ENCODE measurements at places on chromosomes 13 and 19.
A peak's percentile ranks its signal among the peaks of the same experiment; 100 is the strongest.

DNA sequence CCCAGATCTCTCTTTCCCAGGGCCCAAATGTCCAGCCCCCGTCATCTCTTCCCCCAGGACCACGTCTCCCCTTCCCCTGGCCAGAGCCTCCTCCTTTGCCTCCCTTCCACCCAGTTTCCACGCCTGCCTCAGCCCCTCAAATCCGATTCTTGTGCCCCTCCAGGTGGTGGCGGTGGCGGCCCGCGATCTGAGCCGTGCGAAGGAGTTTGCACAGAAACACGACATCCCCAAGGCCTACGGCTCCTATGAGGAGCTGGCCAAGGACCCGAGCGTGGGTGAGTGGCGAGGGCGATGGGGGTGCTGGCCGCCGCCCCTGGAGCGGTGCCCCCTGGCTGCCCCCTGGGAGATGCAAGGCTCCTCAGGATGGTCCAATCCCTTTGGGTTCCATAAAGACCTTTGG is 1.3 kb downstream of the DHDH start:
- no peak for DNase-seq

GRCh38 chr13:78603240-78603957 is at the start of gene POU4F1:
Gene POU4F1 (minus strand): TSS chr13:78603552. CDS start chr13:78603326, 226 bp downstream.
- peak; percentile 79 for DNase-seq

DNA sequence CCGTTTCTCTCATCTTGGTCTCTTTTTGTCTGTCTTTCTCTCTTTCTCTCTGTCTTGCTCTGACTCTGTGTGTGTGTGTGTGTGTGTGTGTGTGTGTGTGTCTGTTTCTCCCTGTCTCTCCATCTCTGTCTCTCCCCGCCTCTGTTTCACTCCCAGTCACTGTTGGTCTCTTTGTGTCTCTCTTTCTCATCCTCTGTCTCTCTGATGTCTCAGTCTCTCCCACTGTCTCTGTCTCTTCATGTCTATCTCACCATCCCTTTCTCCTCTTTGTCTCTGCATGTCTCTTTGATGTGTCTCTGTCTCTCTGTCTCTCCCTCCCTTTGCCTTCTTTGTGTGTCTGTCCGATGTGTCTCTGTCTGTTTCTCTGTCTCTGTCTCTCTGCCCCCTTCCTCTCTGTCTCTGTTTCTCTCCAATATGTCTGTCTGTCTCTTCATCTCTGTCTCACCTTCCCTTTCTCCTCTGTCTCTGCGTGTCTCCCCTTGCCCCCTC is 2.5 kb downstream of the NFIC start:
- DNase-seq: no peak

DNA sequence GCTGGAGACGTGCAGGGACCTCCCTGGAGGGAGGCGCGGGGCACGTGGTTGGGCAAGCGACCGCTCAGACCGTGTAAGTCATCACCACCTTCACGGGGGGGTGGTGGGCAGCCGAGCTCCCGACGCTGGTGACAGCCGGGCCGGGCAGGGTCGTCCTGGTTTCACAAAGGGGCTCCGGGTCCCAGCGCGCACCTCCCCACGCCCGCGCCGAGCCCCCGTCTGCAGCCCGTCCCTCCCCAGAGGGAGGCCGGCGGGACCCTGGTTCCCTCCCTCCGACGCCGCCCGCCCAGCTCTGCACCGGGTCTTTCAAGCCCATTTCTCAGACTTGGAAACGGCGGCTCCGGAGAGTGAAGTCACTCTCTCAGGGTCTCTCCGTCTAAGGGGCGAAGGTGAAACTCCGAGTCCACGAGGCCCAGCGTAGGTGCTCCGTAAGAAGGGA is 729 bp upstream of the ARID3A start:
- DNase-seq: no peak

DNA sequence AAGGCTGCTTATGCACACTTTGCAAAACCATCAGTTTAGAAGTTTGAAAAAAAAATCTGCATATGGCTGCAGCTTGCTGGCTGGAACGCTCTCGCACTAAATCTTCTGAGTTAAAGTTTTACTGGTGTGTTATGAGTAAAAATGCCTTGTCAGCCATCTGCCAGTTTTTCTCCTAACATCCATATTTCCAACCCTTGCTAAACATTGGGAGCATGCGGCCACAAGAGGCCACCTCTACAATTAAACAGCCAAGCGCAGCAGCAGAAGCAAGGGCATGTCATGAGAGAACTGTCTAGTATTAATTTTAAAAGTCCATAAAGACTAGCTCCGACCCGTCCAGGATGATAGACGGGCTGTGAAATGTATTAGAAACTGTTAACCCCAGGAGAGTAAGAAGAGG is 248.3 kb downstream of the TSHZ3 start:
- DNase-seq: no peak

DNA sequence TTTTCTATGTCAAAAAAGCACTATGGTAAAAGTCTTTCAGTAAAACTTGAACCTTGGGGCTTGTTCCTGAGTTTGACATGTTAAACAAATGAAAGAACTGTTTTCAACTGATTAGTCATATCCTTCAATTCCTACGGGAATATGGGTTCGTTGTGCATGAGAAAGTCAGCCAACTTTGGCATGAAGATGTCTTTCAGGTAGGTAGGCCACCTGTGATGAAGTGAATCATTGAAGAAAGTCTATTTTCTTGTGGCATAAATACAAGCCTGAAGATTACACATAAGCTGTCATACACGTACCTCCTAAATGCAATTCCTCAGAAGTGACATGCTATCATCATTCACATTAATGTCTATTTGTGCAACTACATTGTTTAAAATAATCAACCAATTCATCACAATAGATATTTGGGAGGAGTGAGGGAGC is 513.0 kb downstream of the IRS2 start:
- no peak for DNase-seq

- peak; percentile 55 for DNase-seq
These were observed 1.7 kb upstream of the SLITRK5 start for GRCh38 chr13:87669379-87669978.

GRCh38 chr13:94057618-94058186 is 421.8 kb downstream of the DCT start:
- no peak for DNase-seq

GRCh38 chr19:42150911-42151361 is 18.7 kb upstream of the POU2F2 start:
- DNase-seq: no peak

GRCh38 chr13:41029629-41030028 is 10.5 kb upstream of the ELF1 start:
- no peak for DNase-seq

DNA sequence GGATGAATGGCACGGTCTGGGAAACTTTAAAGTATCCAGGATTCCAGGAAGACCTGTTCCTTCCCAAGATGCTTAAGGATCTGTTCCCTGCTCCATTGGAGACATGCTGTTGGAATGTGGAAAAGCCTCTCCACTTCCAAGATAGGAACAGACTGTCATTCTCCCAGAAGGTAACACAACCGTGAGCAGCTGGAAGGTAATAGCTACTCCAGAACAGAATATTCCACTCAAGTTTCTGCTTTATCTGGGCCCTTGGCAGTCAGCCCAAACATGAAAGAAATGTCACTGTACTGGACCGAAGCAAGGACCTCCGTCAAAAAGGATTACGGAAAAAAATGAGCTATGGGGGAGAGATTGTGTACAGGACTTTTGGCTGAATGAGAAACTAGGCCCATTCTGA is 420.9 kb upstream of the NBEA start:
- no peak for DNase-seq

DNA sequence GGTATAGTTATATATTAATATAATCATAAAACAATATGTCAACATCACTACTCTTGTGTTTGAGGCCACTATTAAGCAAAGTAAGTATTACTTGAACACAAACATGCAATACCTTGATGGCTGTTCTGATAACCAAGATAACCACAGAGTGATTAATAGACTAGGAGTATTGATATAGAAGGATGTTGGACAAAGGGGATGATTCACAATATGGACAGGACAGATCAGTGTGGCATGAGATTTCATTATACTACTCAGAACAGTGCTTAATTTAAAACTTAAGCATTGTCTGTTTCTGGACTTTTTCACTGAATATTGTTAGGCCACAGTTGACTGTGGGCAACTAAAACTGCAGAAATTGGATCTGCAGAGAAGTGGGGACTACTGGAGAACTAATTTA is 384.2 kb downstream of the SLITRK1 start:
- DNase-seq: no peak

DNA sequence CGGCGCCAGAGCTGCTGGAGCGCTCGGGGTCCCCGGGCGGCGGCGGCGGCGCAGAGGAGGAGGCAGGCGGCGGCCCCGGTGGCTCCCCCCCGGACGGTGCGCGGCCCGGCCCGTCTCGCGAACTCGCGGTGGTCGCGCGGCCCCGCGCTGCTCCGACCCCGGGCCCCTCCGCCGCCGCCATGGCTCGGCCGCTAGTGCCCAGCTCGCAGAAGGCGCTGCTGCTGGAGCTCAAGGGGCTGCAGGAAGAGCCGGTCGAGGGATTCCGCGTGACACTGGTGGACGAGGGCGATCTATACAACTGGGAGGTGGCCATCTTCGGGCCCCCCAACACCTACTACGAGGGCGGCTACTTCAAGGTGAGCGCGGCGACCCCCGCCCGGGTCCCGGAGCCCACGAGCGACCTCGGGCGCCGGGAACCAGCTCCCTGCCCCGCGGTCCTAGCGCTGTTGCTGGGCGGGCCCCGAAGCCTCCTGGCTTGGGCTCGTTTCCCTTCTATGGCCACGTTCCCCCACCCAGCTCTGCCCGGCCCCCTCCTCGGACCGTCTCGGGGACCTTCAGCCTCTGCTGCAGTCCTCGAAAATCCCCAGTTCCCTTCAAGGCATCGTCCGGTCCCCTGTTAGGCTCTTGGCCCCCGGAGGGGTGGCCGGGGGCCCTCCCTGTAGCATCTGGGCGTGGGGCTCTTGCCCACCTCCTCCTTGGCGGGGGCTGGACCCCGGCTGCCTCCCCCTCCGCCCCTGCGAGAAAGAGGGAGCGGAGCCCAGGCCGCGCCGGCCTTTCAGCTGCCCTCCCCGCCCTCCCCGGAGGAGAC is at the start of gene CDC34:
Gene CDC34, plus strand, starts transcription at position 8 of the 808 bp plus-strand sequence. Its CDS starts 172 bp downstream, at position 180.
- no peak for DNase-seq

- DNase-seq: no peak
These were observed 1064.4 kb downstream of the UQCRFS1 start for GRCh38 chr19:28148554-28148953.

DNA sequence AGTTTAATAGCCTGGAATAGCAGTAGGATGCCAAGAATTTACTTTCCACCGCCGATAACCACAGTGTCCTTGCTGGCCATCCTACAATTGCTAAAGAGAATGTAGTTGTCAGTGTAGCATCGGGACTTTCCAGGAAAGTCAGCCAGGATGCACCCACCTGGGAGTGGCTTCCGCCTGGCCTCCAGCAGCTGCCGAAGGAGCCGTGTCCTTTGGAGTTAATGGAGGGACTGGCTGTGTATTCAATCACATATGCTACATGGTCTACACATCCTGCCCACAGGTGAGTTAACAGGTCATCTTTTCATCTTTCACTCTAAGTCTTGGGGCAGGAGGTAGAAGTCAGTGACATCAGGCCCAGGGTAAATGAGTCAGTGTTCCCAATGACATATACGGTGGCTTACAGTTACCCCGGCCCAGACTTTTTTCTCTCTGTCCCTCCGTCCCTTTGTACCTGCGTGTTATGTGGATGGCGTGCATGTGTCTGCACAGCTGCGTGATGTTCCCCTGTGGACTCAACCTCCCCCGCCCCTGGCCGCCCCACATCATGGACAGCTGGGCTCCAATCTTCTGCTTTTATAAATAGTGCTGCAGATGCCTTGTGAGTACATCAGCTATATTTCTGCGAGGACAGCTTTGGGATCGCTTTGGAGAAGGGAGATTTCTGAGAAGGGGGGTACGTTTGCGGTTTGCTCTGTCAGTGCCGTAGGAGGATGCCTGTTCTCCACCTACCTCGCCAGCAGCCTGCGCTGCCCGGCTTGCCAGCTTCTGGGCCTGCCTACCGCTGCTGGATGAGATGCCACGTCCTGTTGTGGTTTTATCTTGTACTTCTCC is 63.1 kb downstream of the ATP11A start:
- peak; percentile 72 for DNase-seq

DNA sequence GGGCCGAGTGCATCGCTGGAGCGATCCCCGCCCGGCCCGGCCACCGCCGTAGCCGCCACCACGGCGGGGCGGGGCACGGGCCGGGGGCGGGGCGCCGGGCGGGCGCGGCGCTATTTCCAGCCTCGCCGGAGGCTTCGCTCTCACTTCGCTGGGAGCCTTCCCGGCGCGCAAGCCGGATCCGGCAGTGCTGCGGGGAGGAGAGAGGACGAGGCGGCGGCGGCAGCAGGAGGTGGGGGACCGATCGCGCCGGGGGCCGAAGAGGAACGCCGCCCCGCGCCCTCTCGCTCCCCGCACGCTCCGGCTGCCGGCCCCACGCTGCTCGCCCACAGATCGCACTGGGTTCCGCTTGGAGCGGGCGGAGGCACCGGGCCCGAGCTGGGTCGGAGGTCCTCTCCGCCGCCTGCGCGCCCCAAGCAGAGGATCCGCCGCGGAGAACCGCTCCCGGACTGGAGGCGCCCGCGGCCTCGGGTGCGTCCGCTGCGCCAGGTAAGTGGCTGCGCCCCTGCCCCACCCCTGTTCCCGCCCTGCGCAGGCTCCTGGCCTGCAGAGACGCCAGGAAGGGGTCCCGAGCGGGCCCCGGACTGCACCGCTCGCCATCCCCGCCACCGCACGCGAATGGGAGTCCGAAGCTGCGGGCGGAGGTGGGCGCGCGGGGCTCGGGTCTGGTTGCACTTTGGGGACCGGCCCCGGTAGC is at the start of gene CHST8:
Gene CHST8, plus strand, starts transcription at position 143 of the 694 bp plus-strand sequence. CDS start 67,309 bp downstream, outside the sequence.
- DNase-seq: no peak

GRCh38 chr19:49752701-49753100 is 10.4 kb downstream of the TSKS start:
- DNase-seq: no peak

DNA sequence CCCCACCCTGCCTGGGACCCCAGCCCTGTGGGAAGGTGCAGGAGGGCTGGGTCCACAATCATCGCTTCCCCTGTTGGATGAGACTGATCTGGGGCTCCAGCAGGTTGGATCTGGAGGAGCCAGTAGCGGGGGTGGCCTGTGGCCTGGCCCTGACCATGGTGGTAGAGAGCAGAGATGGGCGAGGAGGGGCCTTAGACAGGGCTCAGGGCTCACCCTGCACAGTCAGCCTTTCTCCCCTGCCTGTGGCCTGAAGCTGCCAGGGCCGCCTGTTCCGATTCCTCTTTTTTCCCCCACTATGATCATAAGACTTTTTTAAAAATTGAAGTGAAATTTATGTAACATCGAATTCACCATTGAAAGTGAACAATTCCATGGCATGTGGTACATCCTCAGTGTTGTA is 18.2 kb downstream of the SIN3B start:
- DNase-seq: no peak

DNA sequence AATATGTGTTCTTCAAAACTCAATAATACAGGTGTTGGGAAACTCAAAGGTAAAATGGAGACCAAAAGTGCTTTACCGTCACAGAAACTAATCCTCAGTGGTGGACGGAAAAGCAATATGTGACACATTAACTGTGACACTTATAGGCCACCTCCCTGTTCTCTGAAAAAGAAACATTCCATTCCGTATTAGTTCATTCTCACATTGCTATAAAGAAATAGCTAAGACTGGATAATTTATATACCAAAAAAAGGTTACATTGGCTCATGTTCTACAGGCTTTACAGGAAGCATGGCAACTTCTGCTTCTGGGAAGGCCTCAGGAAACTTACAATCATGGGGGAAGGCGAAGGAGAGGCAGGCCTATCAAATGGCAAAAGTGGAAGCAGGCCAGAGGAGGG is 435.3 kb upstream of the HTR2A start:
- no peak for DNase-seq

Measured in Jurkat, Clone E6-1 (cell line).